ENCODE measurements at places on chromosomes 3 and 15.
A peak's percentile ranks its signal among the peaks of the same experiment; 100 is the strongest.

- no peak for DNase-seq
Measured at GRCh38 chr15:90103701-90104329, 1.5 kb upstream of the IDH2 start.

GRCh38 chr3:195011231-195011834, 259.6 kb downstream of the XXYLT1 start:
- DNase-seq: no peak

DNA sequence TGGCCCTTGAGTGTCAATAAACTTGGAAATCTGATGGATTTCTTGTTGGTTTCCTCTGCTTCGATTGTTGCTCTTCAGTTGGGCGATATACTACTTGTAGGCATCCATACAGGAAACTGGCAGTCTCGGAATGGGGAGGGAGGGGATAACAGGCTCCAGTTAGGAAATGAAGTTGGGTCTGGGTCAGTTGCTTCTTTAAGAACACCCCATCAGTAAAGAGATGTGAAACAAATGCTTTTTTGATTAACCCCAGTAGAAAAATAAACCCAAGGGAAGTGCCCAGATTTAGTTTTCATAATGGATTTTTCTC, 681 bp downstream of the CHMP2B start:
- no peak for DNase-seq

DNA sequence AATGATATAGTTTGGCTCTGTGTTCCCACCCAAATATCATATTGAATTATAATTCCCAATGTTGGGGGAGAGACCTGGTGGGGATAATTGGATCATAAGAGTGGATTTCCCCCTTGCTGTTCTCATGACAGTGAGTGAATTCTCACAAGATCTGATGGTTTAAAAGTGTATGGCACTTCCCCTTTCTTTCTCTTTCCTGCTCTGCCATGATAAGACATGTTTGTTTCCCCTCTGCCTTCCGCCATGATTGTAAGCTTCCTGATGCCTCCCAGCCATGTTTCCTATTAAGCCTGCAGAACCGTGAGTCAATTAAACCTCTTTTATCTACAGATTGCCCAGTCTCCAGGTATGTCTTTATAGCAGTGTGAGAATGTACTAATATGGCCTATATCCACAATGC, 126.7 kb upstream of the GMNC start:
- DNase-seq: no peak

GRCh38 chr3:111548092-111548491, 6.1 kb downstream of the CD96 start:
- DNase-seq: no peak

DNA sequence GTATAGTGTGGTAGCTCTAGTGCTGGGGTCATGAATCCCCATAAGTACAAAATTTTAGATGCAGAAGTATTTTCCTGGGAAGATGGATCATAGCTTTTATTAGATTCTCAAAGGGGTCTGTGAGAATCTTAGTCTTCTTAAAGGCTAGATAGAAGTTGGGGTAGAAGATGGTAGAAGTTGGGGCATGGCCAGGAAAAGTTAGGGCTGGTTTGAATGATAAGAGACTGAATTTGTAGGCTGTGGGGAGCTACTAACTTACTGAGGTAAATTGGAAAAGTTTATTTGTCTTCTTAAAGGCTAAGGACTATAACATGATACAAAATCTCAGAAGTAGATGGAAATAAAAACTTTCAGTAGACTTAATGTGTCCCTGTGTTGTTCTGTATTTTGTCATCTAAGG, 1.6 kb upstream of the UBE2Q2 start:
- DNase-seq: no peak

DNA sequence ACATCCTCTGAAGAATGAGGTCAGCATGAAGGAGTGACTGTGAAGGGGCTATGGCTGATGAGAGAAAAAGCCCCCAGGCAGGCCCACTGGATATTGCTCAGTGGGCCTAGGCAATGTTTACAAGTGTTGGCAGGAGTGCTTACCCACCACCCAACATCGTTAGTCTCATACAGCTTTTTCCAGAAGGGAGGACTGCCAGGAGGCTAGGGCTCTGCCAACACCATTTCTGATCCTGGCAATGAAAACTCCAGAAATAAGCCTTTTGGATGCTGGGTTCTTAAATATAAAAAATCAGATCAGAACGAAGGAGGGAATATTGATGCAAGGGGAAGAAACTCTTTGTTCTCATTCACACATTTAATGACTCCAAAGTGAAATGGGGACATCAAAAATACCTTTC, 189.1 kb downstream of the DCLK3 start:
- no peak for DNase-seq

GRCh38 chr3:126540342-126540849, 16.4 kb downstream of the CHST13 start:
- DNase-seq: peak; percentile 15

- no peak for DNase-seq
Measured at GRCh38 chr15:92681141-92681631, 25.6 kb upstream of the FAM174B start.

DNA sequence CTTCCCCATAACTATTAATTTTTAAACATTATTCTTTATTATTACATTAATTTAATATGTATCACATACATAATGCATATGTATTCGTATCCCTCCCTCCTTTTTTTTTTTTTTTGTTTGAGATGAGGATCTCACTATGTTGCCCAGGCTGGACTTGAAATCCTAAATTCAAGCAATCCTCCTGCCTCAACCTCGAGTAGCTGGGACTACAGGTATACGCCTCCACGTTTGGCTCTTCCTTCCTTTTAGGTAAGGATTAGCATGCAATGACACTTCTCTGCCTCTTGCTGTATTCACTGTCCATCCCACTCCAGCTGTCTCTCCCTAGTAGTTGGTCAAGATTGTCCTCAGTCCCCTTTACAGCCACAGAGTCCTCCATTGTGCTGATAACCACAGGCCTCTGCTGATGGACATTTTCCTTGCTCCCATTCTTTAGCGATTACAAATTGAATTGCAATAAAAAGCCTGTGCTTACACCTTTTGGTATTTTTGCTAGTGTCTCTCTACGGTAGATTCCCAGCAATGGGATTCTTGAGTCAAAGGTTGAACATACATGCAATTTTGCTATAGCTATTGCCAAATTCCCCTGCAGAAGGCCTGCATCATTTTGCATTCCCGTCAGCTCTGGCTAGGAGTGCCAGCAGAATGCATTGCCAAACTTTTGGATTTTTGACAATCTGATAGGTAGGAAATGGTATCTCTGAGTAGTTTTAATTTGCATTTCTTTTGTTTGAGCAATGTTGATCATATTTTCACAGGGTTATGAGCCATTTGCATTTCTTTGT, 156.6 kb downstream of the SMAD6 start:
- DNase-seq: no peak

GRCh38 chr15:64502551-64502950, 42.2 kb downstream of the ZNF609 start:
- no peak for DNase-seq

- no peak for DNase-seq
Measured at GRCh38 chr3:186782542-186783057, 777 bp upstream of the EIF4A2 start.

Measured in DND-41 (cell line).